ENCODE measurements at places on chromosomes 1 and 21. TPM values are rescaled to one million over a fixed set of nuclear protein-coding genes. Genes with fewer than 3 reads are reported as not detected.
A peak's percentile ranks its signal among the peaks of the same experiment; 100 is the strongest.

SLC44A3 gene
- total RNA-seq, result 0.10 TPM

NCF2 gene
- total RNA-seq, result 6.6 TPM

ATP6V1G3 gene
- not detected for total RNA-seq

SELL gene
- total RNA-seq, result 103 TPM

LEMD1 gene
- total RNA-seq, result 2.5 TPM

DMBX1 gene
- 0.10 TPM for total RNA-seq

DDAH1 gene
- total RNA-seq, result not detected

TMEM51 gene
- not detected for total RNA-seq

SPRR2A gene
- total RNA-seq, result not detected

DNA sequence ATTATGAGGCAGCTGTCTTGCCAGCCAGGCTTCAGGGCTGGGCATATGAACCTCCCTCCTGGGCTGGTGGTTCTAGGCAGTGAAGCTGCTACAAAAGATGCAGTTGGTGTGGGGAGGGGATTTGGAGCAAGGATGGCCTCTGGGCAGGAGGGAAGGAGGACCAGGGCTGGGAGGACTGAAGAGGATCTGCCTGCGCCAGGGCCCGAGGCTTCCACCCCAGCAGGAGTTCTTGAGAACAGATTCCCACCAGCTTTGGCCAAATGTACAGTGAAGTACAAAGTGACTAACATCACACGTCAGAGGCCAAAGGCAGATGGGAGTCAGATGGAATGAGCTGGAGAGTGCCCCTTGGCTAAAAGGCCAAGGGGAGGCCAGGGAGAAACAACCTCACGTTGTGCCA, 62.4 kb downstream of the DDX20 start:
- no peak for DNase-seq

GRCh38 chr21:26273686-26274313, 103.2 kb upstream of the APP start:
- no peak for DNase-seq

DNA sequence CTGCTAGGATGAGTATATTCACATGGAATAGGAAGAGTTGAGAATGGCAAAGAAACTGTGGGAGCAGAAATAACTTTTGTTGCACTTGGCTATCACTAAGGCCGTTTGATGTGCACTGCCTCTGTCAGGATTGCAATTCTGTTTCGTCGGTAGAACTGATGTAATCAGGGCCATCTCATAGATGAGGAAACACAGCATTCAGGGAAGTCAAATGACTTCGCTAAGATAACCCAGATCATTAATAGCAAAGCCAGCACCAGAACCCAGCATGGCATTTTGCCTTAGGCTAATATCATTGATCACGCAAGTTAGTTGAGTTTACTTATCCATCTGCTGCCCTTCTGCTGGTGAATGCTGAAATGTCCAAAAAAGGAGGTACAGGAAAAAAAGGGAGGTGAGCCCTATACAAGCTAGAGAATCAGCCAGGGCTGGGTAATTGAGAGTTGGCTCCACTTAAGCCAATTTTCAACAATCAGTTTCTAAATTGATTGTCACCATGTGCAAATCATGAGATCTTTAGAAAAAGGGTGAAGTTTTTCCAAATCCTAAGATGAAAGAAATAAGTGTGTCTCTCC, 7.6 kb downstream of the RASSF5 start:
- no peak for DNase-seq

DNA sequence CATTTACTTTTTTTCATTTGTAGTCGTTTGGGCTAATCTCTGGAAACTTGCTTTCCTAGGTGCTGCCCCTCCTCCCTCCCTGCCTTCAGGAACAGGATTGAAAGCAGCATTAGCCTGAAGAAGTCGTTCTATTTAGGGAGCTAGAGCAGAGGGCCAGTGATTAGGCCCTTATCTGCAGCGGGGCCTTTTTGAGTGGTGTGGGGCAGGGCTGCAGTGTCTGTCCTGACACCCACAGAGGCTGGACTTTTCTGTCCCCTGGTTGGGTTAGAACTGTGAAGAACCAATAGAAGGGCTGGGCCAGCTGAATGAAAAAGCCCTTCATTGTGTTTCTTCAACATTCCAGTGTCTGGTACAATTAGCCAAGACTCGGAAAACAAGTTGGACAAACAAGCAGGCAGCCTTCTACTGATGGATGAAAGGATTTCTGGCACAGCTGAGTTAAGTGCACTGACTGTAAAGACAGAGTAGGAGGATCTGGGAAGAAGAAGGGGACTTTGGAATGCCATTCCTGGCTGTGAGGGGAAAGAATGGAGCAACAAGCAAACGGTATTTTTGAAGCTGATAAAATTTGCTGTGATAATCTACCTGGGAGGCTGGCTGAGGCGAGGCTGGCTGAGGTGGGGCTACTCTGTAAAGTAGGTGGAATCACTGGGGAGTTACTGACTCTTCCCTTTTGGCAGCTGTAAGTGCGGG, 9.7 kb downstream of the MACF1 start:
- no peak for DNase-seq

DNA sequence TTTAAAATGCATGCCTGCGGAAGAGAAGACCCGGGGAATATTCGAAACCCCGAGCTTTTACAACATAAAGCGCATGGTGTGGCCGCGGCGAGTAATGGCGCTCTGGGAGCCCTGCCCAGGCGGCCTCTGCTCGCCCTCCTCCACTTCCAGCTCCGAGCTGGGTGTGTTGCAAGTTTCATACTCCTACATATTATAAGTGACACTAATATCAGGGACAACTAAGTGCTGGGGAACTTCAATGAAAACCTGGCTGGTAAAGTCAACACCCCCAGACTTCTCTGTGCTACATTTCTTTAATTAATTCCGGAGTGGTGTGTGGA, 11.8 kb downstream of the SIM2 start:
- no peak for DNase-seq

DNA sequence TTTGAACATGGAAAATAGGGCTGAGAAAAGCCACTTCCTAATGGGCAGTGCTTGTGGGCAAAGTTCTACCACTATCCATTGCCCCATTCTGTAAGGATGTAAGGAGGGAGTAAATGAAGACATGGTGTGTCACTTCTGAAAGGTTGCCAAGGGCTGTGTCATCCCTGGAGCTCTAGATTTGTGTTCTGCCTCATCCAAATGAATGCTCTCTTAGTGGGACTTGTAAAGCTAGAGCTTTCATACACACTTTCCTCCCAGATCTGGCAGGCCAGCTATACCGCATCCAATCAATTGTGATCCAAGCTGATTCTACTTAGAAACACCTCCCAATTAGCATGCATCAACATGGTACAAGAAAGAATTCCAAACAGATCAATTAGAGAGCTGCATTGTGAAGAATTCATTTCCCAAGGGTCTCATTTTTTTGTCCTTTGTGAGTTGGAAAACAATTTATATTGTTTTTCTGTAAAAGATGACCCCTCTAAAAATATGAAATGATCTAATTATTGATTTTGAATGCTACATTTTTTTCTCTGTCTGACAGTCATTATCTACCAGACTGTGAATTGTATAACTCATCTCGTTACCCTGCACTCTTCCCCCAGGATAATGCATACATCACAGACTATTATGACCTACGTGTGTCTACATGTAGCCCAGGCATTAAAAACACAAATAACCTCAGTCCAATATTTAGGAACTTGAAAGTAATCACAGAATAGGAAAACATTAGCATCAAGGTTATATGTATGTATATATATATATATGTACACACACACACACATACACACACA, 117.1 kb upstream of the DUSP10 start:
- DNase-seq, result peak; percentile 25

DNA sequence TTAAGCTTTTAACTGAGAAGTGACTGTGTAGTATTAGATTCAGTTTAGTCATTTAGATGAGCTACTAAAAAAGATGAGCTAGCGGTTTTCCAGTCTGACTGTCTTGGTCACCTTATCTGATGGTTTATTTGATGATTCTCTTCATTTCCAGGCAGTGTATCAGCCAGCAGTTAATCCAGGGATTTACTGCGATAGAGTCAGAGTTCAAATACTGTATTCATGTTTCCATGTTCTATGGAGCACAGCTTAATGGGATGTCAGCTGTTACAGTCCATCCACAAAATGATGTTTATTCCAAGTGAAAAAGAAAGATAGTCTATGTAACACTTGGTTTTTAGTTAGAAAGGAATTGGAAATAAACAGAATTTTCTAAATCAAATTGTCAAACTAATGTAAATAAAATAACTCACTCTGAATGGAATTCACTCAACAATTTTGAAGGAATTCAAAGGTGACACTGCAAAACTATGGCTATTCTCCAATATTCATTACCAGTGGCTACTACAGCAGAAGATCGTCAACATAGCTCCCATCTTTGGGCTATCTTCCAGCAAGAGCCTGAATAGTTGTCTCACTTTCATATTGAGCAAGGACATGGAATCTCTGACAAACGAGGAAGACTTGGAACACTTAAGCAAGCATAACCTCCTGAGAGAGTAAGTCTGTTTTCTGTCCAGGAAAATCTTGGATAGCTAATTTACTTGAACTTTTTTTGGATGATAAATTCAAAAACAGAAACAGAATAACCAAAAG, 54.6 kb upstream of the DPT start:
- DNase-seq, result no peak

GRCh38 chr1:93394514-93394913, 48.8 kb downstream of the DR1 start:
- no peak for DNase-seq

- DNase-seq, result no peak
These were observed 43.1 kb upstream of the SGIP1 start for GRCh38 chr1:66490816-66491215.

- no peak for DNase-seq
These were observed 101.2 kb downstream of the PRDM2 start for GRCh38 chr1:13801232-13801631.

GRCh38 chr21:25872271-25872670, 137.5 kb downstream of the GABPA start:
- DNase-seq, result no peak

DNA sequence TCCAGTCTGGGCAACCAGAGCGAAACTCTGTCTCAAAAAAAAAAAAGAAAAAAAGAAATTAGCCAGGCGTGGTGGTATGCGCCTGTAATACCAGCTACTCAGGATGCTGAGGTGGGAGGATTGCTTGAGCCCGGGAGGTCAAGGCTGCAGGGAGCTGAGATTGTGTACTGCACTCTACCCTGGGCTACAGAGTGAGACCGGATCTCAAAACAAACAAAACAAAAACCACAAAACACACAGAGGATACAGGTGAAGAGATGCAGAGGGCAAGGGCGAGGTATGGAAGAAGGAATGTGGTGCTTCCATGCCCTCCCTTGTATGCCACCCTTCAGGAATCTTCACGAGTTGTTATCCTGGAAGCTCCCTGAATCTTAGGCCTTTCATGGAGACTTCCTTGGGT, 68.5 kb downstream of the NDUFS5 start:
- DNase-seq, result no peak

GRCh38 chr1:65378247-65378946, 42.1 kb upstream of the LEPR start:
- no peak for DNase-seq

- DNase-seq, result no peak
These were observed 129.0 kb upstream of the TMPRSS2 start for GRCh38 chr21:41636636-41637630.

- DNase-seq, result no peak
These were observed 37.9 kb upstream of the FOXE3 start for GRCh38 chr1:47378147-47378546.

DNA sequence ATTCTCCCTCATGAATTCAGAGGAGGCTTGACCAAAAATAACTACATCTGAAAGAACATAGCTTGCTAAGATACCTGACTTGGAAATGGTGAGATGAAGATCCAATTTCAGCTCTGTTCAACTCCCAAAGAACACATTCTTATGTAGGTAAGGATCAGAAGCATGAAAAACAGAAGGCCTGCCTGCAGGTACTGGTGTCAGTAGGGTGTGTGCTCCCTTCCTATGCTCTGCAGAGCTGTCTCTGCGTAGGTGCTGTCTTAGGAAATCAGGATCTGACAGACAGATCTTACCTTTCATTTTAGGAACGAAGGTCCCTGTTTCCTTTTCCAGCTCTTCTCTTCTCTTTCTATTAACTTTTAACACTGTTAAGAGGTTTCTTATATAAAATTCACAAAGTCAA, 5.6 kb upstream of the OR6K2 start:
- DNase-seq, result no peak

DNA sequence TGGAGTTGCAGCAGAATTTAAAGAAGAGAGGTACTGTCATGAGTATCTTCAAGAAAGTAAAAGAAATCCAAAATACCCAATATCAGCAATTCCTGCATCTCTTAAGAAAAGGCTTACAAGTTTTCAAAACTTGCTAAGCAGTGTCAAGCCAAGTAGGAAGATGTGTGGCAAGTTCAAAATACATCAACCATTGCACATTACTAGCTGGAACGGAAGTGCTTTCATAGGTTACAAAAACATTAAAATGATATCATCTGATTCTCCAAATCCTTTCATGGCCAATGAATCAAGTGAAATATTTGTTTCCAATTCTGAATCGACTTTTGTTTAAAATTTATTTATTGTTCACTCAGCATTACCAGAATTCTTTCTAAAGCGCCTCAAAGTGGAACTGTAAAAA, 5.7 kb upstream of the ABCA4 start:
- DNase-seq, result no peak

DNA sequence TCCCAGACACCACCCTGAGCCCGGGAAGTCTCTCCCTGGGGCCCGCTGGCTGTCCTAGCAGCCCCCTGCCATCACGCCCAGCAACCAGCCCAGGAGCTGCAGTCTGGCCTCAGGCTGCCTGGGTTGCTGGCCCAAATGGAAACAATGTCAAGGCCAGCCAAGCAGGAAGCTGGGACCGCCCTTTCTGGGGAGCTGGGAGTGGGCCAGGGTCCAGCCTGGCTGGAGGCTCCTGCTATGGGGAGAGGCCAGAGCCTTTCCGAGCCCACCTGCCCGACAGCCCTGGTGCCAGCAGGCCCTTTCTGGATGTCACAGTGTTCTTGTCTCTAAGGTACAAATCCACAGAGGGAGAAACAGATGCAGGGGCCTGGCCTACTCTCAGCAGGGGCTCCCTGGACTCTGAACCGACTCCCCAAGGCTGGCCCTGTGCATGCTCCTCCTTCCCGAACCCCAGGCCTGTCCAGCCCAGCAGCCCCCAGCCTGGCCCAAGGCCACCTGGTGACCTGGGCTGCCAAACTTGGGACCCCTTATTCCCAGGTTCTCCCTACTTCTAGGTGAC, 1.2 kb upstream of the MMEL1 start:
- DNase-seq, result no peak

GRCh38 chr1:246566813-246567645, 773 bp downstream of the CNST start:
- DNase-seq, result no peak

- no peak for DNase-seq
These were observed 46.6 kb upstream of the SCAF4 start for GRCh38 chr21:31778546-31778945.

GRCh38 chr1:51726051-51726450, 109.2 kb downstream of the OSBPL9 start:
- DNase-seq, result no peak

All from activated CD4-positive, alpha-beta memory T cell treated with anti-CD3 and anti-CD28 coated beads for 36 hours (primary cell).